ENCODE measurements at places on chromosomes 16 and 17. TPM values are rescaled to one million over a fixed set of nuclear protein-coding genes. Genes with fewer than 3 reads are reported as not detected.

Gene TIMP2
- 138 TPM for total RNA-seq

Gene SLC5A11
- total RNA-seq, result not detected

Gene GRB7
- total RNA-seq, result 2.4 TPM

Gene FBXW10
- not detected for total RNA-seq

Gene CHD9NB
- total RNA-seq, result 1.4 TPM

Gene RNF222
- total RNA-seq, result not detected

Gene PHB1
- total RNA-seq, result 233 TPM

Gene CCL8
- total RNA-seq, result not detected

Gene C1QTNF1
- 240 TPM for total RNA-seq

Gene EMC8
- 25.8 TPM for total RNA-seq

Gene FMNL1
- 13.7 TPM for total RNA-seq

Gene LPO
- total RNA-seq, result not detected

All from Right ventricle myocardium inferior (tissue), 1 donor.